CD8-positive, alpha-beta T cell (primary cell): ENCODE measurements at places on chromosomes 2 and 18.

- DNase-seq: no peak
Observed at GRCh38 chr2:234451852-234452625, 44.8 kb downstream of the ARL4C start.

DNA sequence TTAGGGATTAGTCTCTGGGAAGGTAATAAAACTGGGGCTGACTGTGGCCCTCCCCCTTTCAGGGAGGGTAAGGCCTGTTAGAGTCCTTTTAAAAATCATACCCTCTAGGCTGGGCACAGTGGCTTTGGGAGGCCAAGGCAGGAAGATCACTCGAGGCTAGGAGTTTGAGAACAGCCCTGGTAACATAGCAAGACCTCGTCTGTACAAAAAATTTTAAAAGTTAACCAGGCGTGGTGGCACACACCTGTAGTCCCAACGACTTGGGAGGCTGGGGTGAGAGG, 118.7 kb downstream of the STPG4 start:
- no peak for DNase-seq

- no peak for DNase-seq
Observed at GRCh38 chr2:52518678-52519077, 1248.9 kb upstream of the CHAC2 start.

DNA sequence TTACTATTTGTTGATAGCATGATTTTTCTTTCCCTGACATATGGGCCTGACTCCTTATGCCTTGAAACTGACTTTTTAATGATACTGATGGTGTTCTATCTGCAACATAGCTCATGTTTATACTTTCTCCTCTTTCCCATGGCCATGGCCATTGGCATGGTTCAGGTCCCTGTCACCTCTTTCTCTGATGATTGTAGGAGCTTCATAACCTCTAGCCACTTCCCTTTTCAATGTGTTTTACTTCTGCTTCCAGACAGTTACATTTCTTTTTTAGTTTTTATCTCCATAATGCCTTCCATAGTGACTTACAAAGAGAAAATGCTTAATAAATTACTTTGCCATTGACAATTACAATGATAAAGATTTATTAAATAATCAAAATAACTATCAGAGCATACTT, 177.9 kb upstream of the SETBP1 start:
- DNase-seq: no peak

GRCh38 chr2:24920809-24921441, 888 bp upstream of the ADCY3 start:
- DNase-seq: no peak

DNA sequence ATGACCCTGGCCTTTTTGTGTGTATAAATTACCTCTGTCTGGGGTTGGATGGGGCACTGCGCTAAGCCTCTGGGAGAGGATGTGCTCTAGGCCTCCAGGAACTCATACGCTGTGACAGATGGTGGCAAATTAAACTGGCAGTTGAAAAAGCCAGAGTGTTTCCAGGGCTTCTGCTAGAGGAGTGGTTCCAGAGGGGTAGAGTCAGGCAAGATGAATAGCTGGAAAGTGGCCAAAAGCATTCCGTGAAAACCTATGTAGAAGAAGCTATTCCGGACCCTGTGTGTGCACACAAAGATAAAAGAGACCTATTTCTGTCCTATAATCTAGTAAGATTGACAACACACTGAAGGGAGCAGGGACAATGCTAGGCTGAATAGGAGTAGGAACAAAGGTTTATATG, 84.8 kb downstream of the ACTR3 start:
- DNase-seq: no peak

DNA sequence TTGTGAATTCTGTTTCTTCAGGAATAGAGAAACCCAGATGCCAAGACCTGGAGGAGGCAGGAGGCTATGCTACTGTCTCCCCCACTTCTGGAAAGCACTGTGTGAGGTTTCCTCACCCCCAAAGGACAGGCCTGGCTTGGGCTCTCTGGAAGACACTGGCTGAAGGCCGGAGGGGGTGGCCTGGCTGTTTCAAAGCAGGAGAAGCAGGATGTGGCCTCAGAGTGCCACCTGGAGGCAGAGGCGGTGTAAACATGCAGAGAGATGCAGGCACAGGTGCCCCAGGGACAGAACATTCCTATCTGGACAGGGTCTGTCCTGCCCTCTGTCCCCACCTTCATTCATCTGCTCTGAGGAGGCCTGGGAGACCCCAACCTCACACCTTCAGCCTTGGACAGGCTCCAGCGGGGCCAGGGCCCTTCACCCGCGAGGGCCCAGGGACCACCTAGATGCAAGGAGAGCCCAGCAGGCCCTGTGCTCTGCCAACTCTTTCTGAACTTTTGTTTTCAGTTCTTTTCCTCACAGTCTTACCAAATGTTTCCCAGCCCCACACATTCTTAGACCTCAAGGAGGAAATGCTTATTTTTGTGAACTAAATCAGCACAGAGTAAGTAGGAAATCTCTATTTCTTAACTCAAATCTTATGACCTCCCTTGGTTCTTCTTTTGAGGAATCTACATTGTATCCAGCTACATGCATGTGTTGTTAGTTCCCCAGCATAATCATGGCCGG, 79.2 kb downstream of the LONRF2 start:
- no peak for DNase-seq

DNA sequence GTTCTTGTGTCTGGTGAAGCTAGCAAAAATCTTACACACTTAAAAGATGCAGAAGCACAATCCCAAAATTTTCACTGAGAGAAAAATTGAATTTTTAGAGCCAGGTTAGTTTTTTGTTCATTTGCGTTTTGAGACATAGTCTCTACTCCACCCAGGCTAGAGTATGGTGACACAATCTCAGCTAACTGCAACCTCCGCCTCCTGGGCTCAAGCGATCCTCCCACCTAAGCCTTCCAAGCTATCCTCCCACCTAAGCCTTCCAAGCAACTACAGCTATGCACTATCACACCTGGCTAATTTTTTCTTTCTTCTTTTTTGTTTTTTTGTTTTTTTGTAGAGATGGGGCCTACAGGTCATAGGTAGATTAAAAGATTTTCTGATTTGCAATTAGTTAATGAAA, 113.1 kb upstream of the RAB6C start:
- no peak for DNase-seq

DNA sequence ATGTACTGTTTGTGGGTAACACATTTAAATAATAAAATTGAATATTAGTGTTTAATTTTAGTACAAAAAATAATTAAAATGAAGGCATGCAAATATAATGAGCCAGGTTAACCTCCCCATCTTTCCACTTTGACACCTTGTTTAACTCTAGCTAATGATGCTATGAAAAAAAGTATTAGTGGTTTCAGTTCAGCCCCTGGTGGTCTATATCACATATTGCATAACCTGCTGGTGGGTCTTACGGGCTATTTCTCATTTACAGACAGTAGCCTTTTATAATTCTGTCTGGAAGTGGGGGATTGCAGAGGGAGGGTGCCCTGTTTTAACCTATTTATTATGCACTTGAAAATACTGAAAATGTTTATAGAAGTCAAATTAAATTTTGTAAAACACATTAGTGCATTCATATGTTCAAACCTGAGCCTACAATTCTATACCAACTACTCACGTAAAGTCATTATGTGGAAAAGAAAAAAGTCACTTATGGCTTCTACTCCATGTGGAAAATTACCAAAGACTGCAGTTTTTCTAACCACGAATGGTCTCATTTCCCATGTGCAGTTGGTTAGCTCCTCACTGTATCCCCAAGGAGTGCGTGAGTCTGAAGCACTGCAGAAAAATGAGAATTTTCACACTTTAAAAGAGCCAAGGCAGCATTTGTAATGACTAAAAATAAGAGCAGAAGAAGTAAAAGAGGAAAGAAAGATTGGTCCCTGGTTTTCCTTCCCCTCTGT, 381.0 kb downstream of the MTX2 start:
- no peak for DNase-seq

DNA sequence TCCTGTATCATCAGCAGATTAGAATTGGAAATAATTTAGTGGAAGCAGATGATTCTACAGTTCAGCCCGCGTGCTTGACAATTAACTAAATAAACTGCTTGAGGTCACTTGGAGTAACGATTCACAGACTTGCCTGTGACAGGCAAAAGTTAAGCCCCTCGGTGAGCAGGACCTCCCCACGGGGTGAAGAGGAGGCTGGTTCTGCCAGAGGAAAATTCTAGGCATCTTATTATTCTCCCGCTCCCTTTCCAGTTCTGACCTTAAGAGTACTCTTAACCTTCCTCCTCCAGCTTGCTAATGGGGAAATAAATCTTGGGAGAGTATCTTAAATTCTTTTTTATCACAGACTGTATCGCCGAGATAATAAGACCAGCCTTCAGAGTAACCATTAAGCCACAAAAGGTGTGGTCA, 169.7 kb upstream of the SMAD2 start:
- DNase-seq: no peak
